ENCODE measurements at places on chromosomes 7 and 10. TPM values are rescaled to one million over a fixed set of nuclear protein-coding genes. Genes with fewer than 3 reads are reported as not detected.

The YAE1 gene
- 51.5 TPM for total RNA-seq

The HMX3 gene
- total RNA-seq = 0.32 TPM

The TFPI2 gene
- total RNA-seq = 13.5 TPM

The TMEM139 gene
- total RNA-seq = not detected

The ZNF33A gene
- total RNA-seq = 7.8 TPM

The PILRA gene
- 0.48 TPM for total RNA-seq

The NACAD gene
- 0.16 TPM for total RNA-seq

The CPA1 gene
- total RNA-seq = not detected

The GLCCI1 gene
- total RNA-seq = 3.2 TPM

The GPR26 gene
- 0.03 TPM for total RNA-seq

The JCAD gene
- total RNA-seq = 0.53 TPM

The HKDC1 gene
- total RNA-seq = 0.61 TPM

The PRF1 gene
- total RNA-seq = not detected
